ENCODE measurements at places on chromosomes 5 and 9.

- DNase-seq = no peak
Measured at GRCh38 chr5:146797658-146798057, 80.9 kb downstream of the PPP2R2B start.

DNA sequence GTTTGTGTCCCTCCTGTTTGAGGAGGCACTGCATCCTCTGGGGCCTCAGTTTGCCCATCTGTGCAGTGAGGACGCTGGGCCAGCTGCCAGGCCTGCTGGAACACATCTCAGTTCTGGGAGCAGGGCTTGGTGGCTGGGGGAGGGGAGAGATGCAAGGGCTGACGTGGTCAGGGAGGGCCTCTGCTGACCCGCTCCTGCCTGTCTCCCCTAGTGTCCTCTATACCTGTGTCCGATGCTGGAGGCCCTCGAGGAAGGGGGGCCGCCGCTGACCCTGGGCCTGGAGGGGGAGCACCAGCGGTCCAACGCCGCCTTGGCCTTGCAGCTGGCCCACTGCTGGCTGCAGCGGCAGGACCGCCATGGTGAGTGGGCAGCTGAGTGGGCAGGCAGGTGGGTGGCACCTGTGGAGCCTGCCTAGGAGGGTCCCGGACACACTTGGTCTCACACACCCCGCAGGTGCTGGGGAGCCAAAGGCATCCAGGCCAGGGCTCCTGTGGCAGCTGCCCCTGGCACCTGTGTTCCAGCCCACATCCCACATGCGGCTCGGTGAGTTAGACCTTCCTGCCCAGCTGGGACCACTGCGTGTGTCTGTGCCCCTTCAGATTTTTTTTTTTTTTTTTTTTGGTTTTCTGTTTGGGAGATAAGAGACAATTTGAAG lies 5.8 kb downstream of the FPGS start:
- no peak for DNase-seq

- no peak for DNase-seq
Measured at GRCh38 chr5:92704590-92704989, 876.4 kb downstream of the NR2F1-AS1 start.

- DNase-seq = no peak
Measured at GRCh38 chr9:78112406-78112805, 80.8 kb upstream of the GNAQ start.

GRCh38 chr5:107278774-107279173 lies 392.0 kb downstream of the EFNA5 start:
- DNase-seq = no peak

DNA sequence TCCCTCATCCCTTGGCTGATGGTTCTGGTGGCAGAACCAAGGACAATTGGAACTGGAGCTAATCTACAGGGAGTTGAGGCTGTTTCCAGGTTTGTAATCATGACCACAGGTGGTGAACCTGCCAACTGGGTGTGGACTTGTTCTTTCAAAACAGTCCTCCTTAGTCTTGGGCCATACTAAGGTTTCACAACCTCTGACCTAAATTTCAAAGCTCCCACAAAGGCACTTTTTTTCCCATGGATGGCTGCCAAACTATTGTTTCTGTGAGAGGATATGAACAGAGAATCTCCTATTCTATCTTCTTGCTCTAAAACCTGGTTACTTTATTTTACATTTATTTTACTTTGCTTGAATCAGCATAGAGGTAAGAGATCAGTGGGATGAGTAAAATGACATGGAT lies 106.5 kb upstream of the IZUMO3 start:
- no peak for DNase-seq

DNA sequence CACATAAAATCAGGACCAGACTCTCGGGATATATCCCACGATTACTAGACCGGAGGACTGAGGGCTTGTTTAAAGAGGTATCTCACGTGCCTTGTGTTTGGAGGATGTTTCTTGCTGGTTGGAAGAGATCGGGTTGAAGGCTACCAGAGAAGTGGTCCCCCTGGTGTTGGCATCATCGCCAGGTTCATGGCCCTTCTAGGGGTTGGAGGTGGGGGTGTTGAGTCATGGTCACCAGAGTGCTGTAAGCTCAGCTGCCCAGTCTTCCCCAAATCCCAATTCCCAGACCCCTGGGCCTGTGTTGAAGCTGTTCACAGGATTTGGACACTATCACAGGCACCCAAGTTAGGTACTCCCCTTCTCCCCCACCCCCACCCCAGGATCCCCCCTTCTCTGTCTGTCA lies 29.1 kb upstream of the PRDM12 start:
- no peak for DNase-seq

DNA sequence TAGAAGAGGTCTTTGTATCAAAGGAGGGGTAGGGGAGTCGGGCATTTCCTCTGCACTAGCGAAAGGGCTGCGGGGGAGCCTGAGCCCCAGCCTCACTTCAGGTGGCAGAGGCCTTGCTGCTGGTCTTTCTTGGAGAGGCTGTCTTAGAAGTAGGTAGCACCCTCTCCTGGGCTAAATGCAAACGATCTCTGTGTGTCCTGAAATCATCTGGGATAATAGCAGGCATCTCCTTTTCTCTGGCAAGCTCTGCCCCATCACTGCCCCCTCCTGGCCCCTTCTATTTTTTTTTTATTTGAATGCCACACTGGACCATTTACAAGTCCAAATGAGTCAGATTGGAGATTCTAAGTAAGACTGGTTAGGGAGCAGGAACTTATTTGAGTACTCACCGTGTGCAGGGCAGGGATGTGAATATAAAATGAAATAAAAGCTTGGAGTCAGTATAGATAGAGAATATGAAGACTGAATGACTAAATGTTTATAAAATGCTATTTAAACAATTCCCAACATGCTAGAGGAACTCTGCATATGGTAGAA lies 137.1 kb downstream of the FGF1 start:
- peak; percentile 1 for DNase-seq

GRCh38 chr9:12988258-12988657 lies 213.4 kb downstream of the LURAP1L start:
- no peak for DNase-seq

DNA sequence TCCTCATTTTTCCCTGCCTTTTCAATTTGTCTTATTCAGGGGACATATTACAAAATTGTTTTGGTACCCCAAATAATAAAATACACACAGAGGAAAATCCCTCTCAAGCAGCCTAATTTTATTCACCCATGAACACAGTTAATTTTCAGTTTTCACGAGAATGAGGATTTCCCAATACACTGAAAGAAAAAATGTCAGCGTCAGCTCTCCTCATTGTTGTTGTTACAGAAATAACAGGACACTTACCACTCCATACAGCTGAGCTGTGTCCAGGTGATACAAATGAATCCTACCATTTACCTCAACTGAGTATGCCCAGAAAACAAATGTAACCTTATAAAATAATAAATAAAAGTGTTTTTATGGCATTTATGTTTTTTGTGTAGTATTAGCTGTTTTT lies 144.6 kb upstream of the PCA3 start:
- DNase-seq = no peak

- no peak for DNase-seq
Measured at GRCh38 chr5:83586874-83587776, 115.6 kb downstream of the VCAN start.

DNA sequence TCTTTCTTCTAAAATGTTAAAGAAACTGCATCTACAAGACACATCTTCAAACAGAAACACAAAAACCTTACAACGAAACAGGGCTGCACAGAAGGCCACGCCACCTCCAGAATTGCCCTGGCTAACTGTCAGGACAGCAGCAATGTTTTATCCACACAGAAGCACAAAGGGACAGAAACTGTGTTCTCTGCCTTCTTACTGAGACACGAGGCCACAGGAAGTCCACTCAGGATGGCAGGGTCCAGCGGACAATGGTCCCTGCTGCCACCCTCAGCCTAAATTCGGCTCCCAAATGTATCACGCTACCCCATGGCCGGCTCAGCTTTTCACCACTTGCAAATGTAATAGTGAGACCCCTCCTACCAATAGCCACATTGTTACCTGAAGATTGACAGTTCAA lies 159.8 kb upstream of the PHYKPL start:
- no peak for DNase-seq

- no peak for DNase-seq
Measured at GRCh38 chr9:134734270-134734669, 92.7 kb downstream of the COL5A1 start.

DNA sequence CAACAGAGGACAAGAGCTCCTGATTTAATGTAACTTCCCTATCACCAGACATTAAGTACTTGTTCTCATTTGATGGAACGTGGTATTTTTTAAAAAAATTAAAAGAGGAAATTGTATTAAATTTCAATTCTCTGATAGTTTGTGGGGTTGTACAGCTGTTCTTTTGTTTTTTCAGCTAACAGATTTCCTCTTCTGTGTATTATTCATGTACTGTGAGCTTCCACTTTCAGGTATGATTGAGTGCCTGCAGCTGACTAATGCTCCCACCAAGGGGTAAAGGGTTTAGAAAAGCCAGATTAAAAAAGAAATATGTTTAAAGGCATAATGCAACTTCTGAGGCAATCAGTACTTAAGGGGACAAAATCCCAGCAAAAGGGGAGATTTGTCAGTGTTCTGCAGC lies 117.7 kb upstream of the ACTBL2 start:
- DNase-seq = no peak

DNA sequence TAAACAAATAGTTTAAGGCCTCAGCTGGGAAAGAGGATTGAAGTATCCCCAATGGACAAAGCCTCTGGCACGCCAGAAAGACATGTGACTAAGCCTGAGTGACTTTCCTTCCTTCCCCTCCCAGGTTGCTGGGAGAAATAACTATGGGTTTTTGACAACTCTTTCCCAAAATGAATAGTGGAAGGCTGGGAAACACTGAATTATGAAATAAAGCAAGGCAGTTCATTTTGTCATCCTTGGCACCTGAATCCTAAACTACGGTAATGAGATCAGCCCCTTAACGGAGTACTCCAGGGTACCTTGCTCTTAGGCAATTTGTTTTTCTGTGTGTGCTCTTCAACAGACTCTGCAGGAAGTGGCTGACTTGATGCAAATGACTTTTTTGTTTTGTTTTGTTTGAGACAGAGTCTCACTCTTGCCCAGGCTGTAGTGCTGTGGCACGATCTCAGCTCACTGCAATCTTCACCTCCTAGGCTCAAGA lies 75.2 kb downstream of the LMNB1 start:
- no peak for DNase-seq

GRCh38 chr5:130270786-130271185 lies 366.5 kb downstream of the CHSY3 start:
- DNase-seq = no peak

GRCh38 chr5:87751824-87752223 lies 339.1 kb upstream of the CCNH start:
- DNase-seq = no peak

DNA sequence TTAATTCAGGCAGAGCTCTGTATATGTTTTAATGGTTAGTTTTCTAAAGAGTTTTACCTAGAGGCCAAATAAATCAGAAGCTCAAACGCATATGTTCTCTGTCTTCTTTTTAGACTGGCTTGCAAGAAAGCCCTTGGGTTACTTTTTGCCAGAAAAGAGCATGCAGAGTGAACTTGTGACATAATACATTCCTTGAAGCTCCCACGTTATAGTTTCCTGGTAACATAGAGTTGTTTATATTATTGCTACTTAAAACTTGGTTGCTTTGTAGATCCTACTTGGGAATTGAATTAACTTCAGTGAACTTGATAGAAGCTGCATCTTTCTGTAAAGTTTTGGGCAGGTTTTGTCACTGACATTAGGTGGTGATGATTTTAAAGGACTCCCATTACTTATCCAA lies 102.9 kb downstream of the C9orf152 start:
- no peak for DNase-seq

GRCh38 chr5:68086439-68086838 lies 129.1 kb upstream of the PIK3R1 start:
- no peak for DNase-seq

DNA sequence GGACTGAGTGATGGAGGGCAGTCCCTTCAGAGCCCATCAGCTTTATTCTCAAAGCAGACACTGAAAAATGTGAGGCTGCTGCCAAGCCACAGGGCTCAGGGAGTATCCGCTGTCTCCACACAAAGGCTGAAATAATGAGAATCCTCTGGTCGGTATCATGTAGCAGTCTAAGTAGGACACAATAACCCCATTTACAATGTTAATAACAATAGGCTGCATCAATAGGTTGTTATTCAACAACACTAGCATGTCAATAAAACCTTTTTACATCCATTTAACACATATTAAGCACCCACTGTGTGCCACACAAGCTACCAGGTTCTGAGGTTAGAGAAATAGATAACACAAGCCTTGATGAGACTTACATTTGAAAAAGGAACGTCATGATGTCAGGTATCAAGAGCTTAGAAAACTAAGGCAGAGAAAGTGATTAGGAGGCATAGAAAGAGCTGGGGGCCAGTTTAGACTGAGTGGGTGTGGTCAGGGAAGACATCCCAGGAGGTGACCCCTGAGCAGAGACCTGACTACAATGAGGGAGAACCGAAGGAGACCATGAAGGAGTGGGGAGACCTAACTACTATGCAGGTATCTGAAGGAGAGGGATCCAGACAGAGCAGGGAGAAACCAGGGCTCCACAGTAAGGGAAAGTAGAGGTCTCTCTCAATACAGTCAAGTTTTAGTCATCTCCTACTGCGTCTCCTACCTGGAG lies 140.1 kb upstream of the GRIA1 start:
- DNase-seq = no peak

- DNase-seq = no peak
Measured at GRCh38 chr5:113336975-113337374, 97.8 kb downstream of the TSSK1B start.

DNA sequence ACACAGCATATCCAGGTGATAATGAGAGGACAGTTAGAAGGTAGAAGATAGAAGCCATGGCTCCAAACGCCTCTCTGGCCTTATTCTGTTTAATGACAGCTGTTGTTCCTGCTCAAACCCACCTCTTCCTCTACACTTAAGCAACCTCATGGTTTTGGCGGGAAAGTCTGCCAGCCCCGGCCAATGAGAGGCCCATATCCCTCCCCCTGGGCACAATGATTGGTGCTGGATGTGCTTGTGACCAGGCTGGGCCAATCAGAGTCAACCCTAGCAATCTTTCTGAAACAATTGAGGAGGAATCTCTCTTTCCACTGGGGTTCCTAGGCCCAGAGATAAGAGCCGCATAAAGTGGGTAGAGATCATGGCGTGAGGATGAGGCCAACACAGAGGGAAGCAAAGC lies 4.8 kb upstream of the GFI1B start:
- DNase-seq = no peak

- DNase-seq = no peak
Measured at GRCh38 chr5:88724201-88724600, 158.8 kb downstream of the MEF2C start.

Data from GM06990 (cell line).